ENCODE measurements at places on chromosomes 7 and 10.
A peak's percentile ranks its signal among the peaks of the same experiment; 100 is the strongest.

- no peak for DNase-seq
These were observed 4.8 kb downstream of the ELN start for GRCh38 chr7:74032624-74033371.

- DNase-seq = no peak
These were observed at the start of gene TSPAN13 for GRCh38 chr7:16753102-16753931. Gene TSPAN13 (plus strand): TSS chr7:16753755. CDS start chr7:16753968, 213 bp downstream.

DNA sequence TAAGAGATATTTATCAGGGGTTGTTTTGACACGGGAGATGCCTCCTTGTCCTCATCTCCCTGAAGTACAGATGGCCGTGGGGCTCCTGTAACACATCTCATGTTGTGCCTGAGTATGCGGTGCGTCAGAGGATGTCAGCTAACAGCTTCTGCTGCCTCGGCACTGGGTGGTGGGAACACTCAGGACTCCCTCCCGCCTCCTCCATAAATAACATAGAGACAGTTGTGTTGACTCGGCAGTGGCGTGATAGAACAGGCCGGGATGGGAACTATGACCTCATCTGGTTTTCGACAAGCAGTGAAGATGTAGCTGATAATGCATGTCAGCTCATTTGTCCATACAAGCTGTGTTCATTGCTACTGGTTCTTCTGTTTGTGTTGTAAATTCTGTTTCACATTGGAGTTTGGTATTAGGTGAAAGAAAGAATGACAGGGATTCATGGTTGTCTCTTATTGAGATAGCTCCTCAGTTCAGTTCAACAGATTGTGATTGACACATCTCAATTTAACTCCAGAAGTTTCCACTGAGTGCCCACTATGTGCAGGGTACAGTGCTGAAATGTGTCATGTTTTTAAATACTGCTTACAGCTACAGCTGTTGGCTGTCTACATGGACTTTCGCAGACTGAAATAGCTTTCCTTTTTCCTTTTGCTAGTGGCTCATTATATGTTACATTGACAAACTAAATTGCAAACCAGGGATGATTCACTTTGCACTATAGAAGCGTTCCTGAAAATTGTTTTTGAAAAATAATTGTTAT lies 87.4 kb downstream of the CHN2 start:
- no peak for DNase-seq

GRCh38 chr7:65381742-65382141 lies 8.1 kb downstream of the ZNF92 start:
- DNase-seq = no peak

GRCh38 chr7:123643495-123644441 lies 11.9 kb upstream of the LMOD2 start:
- DNase-seq = no peak

GRCh38 chr7:157703131-157703530 lies 366.3 kb downstream of the DNAJB6 start:
- DNase-seq = no peak

GRCh38 chr10:114987995-114988394 lies 50.0 kb downstream of the TRUB1 start:
- no peak for DNase-seq

- no peak for DNase-seq
These were observed 181.6 kb downstream of the GRM3 start for GRCh38 chr7:86825264-86825663.

GRCh38 chr10:23263441-23264164 lies 71.5 kb downstream of the PTF1A start:
- no peak for DNase-seq

- DNase-seq = no peak
These were observed 55.0 kb downstream of the KIAA1549 start for GRCh38 chr7:138926241-138926612.

GRCh38 chr10:71314028-71314693 lies 4.9 kb upstream of the SLC29A3 start:
- peak; percentile 60 for DNase-seq

GRCh38 chr10:48252354-48252650 lies 22.2 kb downstream of the FRMPD2 start:
- DNase-seq = no peak

- DNase-seq = no peak
These were observed 3.2 kb downstream of the PYROXD2 start for GRCh38 chr10:98411768-98412167.

- no peak for DNase-seq
These were observed 366.2 kb upstream of the TMEM229A start for GRCh38 chr7:124398937-124399552.

DNA sequence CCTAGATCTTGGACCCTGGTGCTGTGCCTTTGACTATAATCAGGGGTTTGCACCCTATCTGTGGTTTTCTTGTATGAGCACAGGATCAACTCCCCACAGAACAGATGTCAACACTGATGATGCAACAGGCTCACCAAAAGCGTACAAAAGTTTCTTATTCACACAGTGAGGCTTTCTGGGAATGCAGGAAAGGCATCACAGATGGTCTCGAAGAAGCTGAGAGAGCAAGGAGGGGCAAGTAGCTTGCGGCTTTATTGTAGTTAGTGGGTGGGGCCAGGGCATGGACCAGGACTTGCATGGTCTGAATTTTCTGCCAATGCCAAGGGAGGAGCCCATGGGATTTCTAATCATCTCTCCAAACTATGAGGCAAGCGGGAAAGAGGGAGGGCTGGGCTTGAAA lies 46.2 kb downstream of the SEC61G start:
- DNase-seq = no peak

GRCh38 chr7:82413237-82413636 lies 30.3 kb downstream of the CACNA2D1 start:
- DNase-seq = no peak

- DNase-seq = no peak
These were observed 12.8 kb upstream of the CXCL12 start for GRCh38 chr10:44397476-44398225.

GRCh38 chr7:36261019-36261754 lies 108.1 kb downstream of the EEPD1 start:
- DNase-seq = no peak

- DNase-seq = no peak
These were observed 36.9 kb downstream of the ZPBP start for GRCh38 chr7:50056131-50056530.

GRCh38 chr10:1509011-1509530 lies 228.3 kb downstream of the ADARB2 start:
- DNase-seq = no peak

GRCh38 chr7:149147752-149148653 lies 750 bp downstream of the ZNF398 start:
- DNase-seq = peak; percentile 39

DNA sequence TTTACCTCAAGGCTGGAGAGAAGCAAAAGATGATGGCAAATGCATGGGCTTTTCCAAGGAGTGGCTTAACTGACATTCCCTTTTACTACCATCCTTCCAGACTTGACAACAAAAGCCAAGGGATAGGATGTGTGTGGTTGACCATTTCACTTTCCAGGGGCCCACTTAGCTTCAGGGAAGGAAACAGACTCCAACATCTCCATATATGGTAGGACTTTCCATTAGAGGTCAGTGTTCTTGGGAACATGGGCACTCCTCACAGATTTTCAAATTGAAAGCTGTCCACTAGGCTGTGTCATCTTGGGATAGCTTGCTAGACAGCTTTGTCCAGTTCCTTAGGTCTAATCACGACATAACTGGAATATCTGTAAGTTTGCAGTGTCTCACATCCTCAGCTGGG lies 118.1 kb upstream of the NAMPT start:
- no peak for DNase-seq

- DNase-seq = no peak
These were observed 54.4 kb downstream of the EBF3 start for GRCh38 chr10:129909531-129910256.

DNA sequence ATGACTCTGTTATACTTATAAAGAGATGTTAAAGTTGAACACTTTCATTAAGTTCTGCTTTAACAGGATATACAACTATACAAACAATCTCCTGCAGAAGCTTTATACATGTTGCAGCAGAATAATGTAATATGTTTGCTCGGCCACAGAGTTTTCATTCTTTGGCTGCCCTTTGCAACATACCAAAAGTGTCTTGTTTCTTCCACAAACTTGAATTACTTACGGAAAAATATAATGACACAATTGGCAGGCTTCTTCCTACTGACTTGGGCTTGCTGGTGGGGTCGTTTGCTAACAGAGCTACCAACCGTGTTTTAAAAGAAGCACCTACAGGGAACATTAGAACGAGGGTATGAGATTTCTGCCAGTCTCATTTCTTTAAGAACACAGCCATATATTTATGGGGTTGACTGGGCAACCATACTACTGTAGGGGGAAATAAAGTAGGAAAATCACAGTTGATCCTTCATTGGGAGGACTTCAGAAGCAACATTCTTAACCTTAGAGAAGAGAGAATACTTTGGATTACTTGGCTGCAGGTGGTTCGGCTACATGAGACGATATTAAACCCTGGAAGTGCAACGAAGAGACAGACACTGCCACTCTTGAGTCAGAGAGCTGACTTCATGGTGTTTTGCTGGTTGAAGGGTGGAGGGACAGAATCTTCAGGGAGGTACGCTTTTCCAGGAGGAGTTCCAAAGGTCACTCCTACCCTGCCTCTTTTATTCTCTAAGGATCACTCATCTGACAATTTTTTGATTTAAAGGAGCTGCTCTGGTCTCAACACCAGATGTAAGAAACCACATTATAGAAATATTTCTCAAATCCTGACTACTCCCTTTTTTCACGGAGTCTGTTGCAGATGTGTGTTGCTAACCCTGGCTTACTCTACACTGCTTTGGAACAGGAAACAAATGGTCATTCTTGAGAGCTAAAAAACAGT lies 123.9 kb downstream of the SEMA3C start:
- no peak for DNase-seq

GRCh38 chr7:134324107-134324506 lies 7.4 kb upstream of the SLC35B4 start:
- no peak for DNase-seq

- no peak for DNase-seq
These were observed 281.3 kb downstream of the ZNF248 start for GRCh38 chr10:37576154-37576553.

GRCh38 chr10:103849880-103850571 lies 5.3 kb downstream of the SH3PXD2A start:
- DNase-seq = no peak

- DNase-seq = no peak
These were observed 19.2 kb downstream of the KCP start for GRCh38 chr7:128891110-128891941.

GRCh38 chr10:33329178-33329577 lies 5.3 kb downstream of the NRP1 start:
- no peak for DNase-seq

DNA sequence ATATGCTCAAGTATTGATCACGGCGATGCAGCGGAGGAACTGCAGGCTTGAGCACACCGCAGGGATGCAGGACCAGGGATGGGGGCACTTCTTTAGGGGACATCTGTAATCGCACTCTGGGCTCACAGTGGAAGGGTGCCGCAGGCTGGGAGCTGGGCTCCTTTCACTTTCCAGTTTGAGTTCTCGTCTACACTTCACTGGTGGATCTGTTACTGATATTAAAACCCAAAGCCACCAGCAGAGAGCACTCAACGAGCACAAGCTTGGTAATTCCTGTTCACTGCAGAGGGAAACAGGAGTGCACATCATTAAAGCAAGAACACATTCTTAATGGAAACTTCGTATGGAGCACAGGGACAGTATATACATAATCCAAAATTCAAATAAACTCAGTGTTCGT lies 91.3 kb downstream of the PARD3 start:
- DNase-seq = no peak

DNA sequence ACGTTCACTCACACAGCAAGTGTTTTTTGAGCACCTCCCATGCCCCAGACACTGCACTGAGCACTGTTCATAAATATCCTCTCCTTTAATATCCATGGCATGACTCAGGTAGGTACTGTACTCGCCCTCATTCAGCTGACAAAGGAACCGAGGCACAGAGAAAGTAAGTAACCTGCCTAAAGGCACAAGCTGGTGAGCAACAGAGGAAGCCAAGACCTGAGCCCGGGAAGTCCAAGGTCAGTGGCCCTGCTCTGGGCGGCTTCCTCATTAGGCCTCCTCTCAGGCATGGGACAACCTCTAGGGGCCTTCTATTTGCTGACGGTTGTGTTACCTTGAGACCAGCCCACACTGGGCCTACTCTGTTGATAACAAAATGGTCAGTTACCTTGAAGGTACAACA lies 45.1 kb upstream of the EZH2 start:
- DNase-seq = no peak

DNA sequence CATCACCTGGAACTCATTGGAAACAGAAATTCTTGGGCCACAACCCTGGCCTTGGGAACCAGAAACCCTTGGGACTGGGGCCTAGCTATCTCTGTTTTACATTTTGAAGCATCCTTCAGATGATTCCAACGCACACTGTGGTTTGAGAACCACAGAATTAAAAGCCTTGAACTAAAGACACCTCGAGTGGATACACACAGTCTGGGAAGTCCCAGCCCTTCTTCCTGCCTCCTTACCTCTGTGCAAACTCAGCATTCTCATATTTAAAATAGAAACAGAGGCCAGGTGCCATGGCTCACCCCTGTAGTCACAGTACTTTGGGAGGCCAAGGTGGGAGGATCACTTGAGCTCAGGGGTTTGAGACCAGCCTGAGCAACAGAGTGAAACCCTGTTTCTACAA lies 12.9 kb downstream of the NPFFR1 start:
- no peak for DNase-seq

- no peak for DNase-seq
These were observed 1.9 kb downstream of the DNAH11 start for GRCh38 chr7:21544715-21545114.

- no peak for DNase-seq
These were observed 16.3 kb upstream of the ORAI2 start for GRCh38 chr7:102417105-102417504.

GRCh38 chr7:3416453-3416852 lies 115.4 kb downstream of the SDK1 start:
- no peak for DNase-seq

DNA sequence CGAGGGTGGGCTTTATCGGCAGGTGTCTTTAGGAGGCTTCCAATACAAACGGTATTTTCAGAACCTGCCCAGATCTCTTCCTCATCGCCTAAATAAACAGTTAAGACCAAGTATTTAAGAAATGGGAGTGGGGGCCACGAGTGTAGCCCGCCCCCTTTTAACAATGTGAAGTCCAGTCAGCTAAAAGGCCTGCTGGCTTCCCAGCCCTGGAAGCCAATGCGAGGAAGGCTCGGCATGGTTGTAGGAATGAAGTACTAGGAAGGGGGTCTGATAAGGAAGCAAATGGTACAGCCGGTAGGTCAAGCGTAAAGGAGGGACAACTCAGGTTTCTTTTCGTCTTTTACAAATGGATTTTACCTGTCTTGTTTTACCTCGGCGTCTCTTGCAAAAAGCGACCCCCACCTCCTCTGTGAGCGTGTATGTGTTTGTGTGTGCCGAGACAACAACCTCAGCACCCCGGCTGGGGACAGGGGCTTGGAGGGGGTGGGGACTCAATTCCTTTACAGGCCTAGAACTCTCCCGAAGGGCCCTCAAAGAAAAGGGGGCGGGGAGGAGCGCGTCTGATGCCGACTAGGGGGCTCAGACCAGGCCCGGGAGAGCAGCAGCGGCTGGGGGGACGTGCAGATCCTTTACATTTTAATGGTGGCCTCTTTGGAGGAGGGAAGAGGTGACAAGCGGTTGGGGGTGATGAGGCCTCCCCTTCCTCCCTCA lies 147.6 kb downstream of the GPR85 start:
- DNase-seq = peak; percentile 0
